ENCODE measurements at places on chromosomes 12 and 14.

GRCh38 chr12:1562813-1563407 lies 31.5 kb downstream of the FBXL14 start:
- DNase-seq: no peak

GRCh38 chr14:59870277-59871165 lies at the start of gene RTN1:
TSS of gene RTN1 (minus strand) at chr14:59870776. CDS start at chr14:59870630, 146 bp downstream.
- DNase-seq: peak; percentile 8

- no peak for DNase-seq
Observed at GRCh38 chr12:22215467-22216253, 118.8 kb downstream of the ST8SIA1 start.

DNA sequence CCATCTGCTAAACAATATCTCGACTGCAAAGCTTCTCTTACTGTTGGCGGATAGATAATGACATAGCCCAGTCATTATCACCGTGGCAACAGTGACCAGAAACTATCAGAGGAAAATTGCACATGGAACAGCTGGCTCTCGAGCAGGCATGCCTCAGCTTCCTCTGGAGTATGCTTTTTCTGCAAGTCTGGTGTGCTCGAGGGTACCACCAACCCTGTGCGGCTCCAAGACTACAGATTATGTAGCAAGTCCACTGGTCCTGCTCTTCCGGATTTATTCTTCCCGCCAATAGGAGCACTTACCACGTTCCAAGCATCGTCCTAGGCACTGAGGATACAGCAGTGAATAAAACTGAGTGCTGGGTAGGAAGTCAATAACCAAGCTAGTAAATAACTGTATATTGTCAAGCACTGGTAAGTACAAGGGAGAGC lies 1.4 kb upstream of the GLRX5 start:
- no peak for DNase-seq

- no peak for DNase-seq
Observed at GRCh38 chr14:55502746-55503284, 62.4 kb upstream of the TBPL2 start.

DNA sequence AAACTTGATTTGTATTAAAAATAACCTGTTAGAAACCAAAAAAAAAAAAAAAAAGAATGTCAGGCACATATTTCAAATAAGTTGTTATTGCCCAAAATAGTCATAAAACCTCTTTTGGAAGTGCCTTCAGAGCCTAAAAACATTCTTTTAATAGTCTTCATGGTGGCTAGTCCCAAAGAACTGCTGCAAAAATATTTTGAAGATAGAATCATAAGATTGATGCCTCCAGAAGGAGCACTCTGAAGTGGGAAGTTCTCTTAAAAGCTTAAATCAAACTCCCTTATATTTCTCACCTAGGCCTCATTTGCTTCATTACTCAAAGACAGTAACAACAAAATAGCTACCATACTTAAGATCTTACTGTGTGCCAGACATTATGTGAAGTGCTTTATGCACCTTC lies 27.2 kb upstream of the NT5DC3 start:
- DNase-seq: no peak

- peak; percentile 40 for DNase-seq
Observed at GRCh38 chr14:101101456-101102056, 198.0 kb upstream of the RTL1 start.

DNA sequence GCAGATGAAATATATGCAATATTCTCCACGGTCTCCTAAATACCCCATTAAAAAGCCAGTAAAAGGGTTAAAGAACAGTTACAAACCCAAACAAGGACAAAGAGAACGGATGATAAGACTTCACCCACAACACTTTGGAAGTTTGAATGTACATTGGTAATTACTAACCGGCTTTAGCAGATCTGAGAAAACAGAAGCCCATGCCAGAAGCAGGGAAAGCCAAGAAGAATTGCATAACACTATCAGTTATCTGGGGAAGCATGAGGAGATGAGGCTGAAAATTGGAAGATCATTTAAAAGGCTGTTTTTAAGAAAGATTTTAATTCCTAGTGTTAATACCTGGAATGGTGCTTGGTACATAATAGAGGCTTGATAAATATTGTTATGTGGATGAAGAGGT lies 55.6 kb upstream of the MYBPC1 start:
- DNase-seq: no peak

DNA sequence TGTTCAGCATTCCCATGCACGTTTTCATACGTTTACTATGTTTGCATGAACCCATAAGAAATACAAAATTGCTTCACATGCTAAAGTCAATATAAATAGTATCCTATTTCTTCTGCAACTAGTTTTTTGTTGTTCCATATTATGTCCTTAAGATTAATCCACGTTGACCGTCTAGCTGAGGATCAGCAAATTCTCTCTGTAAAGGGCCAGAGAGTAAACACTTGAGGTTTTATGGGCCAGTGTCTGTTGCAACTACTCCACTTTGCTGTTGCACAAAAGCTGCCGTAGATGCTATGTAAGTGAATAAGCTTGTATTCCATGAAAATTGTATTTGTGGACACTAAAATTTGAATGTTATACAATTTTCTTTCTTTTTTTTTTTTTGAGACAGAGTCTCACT lies 21.1 kb upstream of the PITPNM2 start:
- no peak for DNase-seq

- no peak for DNase-seq
Observed at GRCh38 chr12:64907097-64907496, 82.7 kb downstream of the TBC1D30 start.

DNA sequence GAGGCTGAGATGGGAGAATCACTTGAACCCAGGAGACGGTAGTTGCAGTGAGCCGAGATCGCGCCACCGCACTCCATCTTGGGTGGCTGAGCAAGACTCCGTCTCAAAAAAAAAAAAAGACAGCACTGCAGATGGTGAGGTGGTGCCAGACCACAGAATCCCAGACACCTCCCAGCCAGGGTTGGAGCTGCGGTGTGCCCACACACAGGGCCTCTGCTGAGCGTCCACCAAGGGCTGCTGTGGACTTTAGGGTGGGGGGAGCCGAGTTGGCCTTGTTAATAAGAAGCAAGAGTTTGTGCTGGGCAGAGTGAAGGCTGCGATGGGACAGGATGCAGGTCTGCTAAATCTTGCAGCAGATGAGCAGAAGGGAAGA lies 14.2 kb downstream of the KMT5A start:
- no peak for DNase-seq

DNA sequence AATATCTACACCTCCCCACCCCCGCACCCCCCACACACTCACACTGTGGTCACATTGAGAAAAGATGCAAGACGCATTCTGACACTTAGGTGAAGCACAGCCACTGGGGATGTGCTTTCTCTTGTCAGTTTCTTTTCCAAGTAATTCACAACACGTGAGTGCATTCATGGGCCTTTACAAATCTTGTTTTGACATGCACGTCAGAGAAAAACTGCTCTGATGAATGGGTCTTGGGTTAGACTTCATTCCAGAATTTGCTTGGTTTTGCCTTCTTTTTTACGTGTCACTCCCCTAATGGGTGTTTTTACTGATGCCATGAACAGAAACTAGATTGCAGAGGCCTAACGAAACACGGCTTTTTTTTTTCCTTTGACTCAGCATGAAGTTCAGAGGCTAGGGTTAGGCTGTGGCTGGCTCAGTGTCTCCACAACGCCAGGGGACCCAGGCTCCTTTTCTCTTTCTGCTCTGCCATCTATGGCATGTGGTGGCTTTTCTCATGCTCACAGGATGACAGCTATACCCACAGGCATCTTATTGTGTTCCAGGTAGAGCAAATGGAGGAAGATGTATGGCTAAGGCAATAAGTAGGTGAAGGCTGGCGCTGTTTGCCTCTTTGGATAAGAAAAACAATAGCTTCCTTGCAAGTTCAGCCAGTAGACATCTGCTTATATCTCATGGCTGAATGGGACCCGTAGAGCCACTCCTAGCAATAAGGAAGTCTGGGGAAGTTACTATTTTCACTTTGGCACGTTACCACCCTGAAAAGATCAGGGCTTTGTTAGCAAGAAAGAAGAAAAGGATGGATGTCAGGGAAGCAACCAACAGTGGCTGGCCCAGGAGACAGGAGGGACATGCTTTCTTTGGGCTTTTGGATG lies 253.3 kb downstream of the SLC15A4 start:
- no peak for DNase-seq

DNA sequence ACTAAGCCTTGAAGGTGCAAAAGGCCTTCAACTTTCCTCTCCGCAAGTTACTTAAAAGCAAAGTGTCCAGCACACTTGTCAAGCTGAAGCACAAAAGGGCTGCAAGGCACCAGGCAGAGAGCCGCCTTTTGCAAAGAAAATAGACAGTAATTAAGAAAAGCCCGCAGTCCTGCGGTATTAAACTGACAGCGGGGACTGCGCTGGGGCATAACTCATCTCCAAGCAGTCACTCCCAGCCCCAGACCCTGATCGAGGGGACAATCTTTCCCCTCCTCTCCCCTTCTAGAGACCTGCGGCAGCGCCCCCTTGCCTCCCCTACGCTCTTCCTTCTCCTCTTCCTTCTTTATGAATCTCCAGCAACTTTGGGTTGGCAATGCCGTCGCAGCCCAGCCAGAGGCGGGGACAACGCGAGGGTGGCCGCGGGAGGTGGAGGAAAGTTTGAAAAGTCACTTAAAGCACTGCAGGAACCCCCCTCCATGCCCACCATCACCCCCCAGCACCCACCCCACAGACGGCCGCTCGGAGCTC lies 200.9 kb upstream of the CAND1 start:
- no peak for DNase-seq

- DNase-seq: no peak
Observed at GRCh38 chr12:120994059-120994458, 15.7 kb downstream of the HNF1A start.

- no peak for DNase-seq
Observed at GRCh38 chr12:120836114-120836684, 68.0 kb downstream of the SPPL3 start.

DNA sequence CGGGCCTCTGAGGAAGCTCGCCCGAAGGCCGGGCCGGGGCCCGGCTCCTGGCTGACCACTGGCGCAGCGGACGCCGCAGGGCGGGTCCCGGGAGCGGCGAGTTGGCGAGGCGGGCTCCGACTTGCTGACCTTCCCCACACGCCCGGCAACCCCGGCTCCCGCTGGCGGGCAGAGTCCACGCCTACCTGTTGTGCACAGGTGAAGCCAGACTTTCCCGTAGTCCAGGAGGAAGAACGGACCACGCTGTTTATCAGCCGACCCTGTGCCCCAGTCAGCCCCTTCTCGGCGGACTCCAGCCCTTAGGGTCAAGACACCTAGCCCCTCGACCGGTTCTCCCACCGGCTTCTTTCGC lies 407 bp downstream of the HEATR5A start:
- DNase-seq: no peak

DNA sequence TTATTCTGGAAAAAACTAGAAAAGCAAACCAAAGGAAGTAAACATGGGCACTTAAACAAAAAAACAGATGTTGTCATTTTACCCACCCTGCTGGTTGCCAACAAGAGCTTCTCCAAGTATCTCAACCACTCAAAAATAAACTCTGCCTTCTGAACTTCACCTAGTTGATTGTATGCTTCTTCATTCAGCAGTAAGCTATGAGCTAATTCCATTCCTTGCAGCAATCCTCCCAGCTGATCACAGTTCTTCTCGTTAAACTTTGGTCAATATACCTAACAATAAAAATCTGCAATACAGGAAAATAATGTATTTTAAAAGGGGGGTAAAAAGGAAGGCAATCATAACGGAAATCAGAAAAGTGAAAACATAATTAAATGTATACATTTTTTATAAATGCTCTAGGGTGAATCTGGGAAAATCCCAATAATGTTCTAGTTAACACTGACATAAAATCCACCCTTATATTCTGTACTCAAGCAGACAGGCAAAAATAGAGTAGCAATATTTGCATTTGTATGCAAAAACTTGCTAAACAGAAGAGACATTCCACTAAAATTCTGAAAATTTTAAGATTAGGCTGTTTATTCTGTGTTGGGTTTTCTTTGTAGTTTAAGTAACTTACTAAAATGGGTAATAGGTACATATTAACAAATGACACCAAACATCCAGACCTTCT lies 17.4 kb downstream of the HEATR5A start:
- DNase-seq: no peak
